ENCODE measurements at places on chromosomes 6 and 20. TPM values are rescaled to one million over a fixed set of nuclear protein-coding genes. Genes with fewer than 3 reads are reported as not detected.

- H3K4me3 ChIP-seq = no peak overlapping the region
- H3K27ac ChIP-seq = no peak overlapping the region
- H3K27me3 ChIP-seq = no peaks in the 10 kb centered on the region
- DNase-seq = peak; percentile 68
- H3K36me3 ChIP-seq = no peaks in the 10 kb centered on the region
- no peaks in the 10 kb centered on the region for H3K4me1 ChIP-seq
Observed at GRCh38 chr20:43900496-43900895, 14.2 kb upstream of the TOX2 start.

DNA sequence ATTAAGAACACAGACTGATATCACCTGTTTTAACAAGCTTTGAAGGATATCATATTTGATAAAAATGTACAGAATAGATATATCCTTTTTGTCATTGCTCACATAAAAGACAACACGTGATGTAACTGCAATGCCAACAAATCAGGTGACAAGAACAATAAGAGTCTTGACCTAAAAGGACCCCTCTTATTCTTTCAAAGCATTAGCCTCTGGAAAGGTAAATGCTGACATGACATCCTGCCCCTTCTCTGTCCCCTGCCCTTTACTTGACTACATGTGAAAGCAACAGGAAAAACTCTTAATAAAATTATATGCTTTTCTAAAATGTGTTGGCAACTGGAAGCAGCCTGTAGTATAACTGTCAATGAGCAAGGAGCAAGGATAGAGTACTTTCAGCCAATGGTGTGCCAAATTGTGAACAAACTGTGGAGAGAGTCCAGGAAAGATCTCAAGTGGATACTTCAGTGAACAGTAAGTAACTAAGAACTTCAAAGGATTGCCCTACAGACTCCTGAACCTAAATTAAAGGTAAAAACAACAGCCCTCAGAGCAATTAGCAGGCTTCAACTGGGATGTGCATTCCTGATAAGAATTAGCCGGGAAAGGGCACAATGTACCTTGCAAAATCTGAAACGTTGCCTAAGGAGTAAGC is 16.3 kb downstream of the PTPRK start:
- DNase-seq = no peak
- no peaks in the 10 kb centered on the region for H3K36me3 ChIP-seq
- no peak overlapping the region for H3K27ac ChIP-seq
- no peaks in the 10 kb centered on the region for H3K4me1 ChIP-seq

- H3K27ac ChIP-seq = peak overlapping the region; percentile 97
- DNase-seq = no peak
- H3K4me3 ChIP-seq = peak overlapping the region; percentile 83
- peaks cover 45% of the 10 kb centered on the region for H3K4me1 ChIP-seq
- no peaks in the 10 kb centered on the region for H3K27me3 ChIP-seq
Observed at GRCh38 chr6:36596356-36596755, 2.2 kb downstream of the SRSF3 start.

DNA sequence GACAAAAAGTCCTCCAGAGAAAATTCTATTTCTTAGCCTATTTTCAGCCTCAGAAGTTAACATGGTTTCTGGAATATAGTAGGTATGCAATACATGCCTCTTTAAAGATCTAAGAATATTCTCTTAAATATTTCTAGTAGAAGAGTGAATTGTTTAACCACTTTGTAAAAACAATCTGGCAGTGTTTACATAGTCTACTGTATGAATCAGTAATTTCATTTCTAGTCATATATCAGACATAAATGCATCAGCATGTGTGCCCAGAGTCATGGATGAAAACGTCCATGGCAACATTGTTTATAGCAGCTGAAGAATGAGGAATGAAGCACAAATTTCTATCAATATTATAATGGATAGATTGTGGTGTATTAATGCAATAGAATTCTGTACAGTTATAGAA is 124.9 kb downstream of the NKAIN2 start:
- DNase-seq = no peak
- H3K4me1 ChIP-seq = no peaks in the 10 kb centered on the region
- no peak overlapping the region for H3K27ac ChIP-seq
- H3K27me3 ChIP-seq = no peaks in the 10 kb centered on the region
- no peaks in the 10 kb centered on the region for H3K36me3 ChIP-seq

DNA sequence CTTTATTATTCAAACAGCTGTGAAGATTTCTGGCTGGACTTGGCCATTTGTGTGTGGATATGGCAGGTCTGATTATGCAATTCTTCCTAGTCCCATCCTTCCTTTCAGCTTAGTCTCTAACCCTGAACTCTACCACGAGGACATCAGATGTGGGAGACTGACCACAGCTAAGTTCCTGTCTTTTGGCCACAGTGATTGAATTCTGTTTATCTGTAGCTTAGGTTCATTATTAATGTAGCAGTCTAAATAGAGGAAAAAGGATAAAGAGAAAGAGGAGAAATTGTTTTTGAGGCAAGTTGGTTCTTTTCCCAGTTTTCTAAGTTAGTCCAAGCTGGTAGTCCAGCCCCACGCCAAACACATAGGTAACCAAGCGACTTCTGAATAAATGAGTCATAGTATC is 598.9 kb downstream of the RFPL4B start:
- H3K27ac ChIP-seq = no peak overlapping the region
- no peaks in the 10 kb centered on the region for H3K4me1 ChIP-seq

GRCh38 chr20:62355878-62356588 is 11.1 kb downstream of the LAMA5 start:
- H3K27ac ChIP-seq = peak overlapping the region; percentile 90
- H3K4me3 ChIP-seq = peak overlapping the region; percentile 31
- peak; percentile 78 for DNase-seq
- peaks cover 76% of the 10 kb centered on the region for H3K4me1 ChIP-seq
- peaks cover 4% of the 10 kb centered on the region for H3K27me3 ChIP-seq

DNA sequence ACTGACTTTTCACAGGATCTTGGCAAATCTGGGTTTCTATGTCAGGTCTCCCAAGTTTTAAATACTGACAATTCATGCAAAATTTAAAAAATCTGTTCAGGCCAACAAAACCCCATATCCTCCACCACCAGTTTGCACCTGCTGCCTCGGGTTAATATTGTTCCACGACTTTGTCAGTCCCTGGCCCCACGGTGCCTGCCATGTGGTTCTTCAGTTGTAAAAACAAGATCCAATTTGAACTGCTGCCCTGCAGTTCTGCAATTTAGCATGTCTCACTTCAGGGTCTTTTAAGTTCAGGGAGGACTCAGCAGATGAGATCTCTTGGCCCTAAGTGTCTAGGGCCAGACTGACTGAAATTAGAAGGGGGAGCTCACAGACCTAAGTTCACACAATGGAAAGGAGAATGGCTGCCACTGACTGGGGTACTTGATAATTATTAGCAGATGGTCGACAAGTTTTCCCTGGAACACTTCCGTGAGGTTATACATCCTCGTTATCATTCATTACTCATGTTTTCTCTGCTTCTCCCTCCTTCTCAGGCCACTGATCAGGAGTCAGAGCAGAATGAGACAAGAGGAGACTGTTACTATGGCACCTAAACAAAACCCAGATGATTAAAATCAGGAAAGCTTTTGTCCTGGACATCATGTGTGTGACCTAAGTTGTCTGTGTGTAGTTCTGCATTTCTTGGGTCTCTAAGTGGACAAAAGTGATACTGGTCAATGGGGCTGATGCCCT is 223.6 kb downstream of the KIF16B start:
- H3K27me3 ChIP-seq = no peaks in the 10 kb centered on the region
- no peak overlapping the region for H3K4me3 ChIP-seq
- H3K27ac ChIP-seq = no peak overlapping the region
- H3K36me3 ChIP-seq = no peaks in the 10 kb centered on the region
- no peaks in the 10 kb centered on the region for H3K4me1 ChIP-seq

DNA sequence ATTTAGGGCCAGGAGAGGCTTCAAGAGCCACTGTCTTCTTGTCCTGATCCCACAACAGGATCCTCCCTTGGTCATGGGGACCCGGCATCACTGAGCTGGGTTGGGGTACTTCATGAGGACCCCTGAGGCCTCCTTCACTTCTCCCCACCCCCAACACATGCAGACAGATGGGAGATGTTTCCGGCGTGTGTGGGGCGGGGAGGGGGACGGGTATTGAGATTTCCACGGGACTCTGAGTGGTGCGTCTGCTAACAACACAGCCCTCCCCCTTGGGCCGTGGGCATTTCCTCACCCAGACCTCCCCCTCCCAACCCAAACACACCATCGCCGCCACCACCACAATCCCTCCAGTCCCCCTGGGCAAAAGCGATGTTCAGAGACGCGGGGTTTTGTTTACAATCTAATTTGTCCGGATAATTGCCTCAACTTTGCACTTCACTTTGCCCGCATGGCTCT is 906 bp upstream of the FOXP4 start:
- no peaks in the 10 kb centered on the region for H3K27me3 ChIP-seq
- no peak overlapping the region for H3K27ac ChIP-seq
- no peak for DNase-seq
- H3K36me3 ChIP-seq = no peaks in the 10 kb centered on the region
- H3K4me3 ChIP-seq = peak overlapping the region; percentile 79

DNA sequence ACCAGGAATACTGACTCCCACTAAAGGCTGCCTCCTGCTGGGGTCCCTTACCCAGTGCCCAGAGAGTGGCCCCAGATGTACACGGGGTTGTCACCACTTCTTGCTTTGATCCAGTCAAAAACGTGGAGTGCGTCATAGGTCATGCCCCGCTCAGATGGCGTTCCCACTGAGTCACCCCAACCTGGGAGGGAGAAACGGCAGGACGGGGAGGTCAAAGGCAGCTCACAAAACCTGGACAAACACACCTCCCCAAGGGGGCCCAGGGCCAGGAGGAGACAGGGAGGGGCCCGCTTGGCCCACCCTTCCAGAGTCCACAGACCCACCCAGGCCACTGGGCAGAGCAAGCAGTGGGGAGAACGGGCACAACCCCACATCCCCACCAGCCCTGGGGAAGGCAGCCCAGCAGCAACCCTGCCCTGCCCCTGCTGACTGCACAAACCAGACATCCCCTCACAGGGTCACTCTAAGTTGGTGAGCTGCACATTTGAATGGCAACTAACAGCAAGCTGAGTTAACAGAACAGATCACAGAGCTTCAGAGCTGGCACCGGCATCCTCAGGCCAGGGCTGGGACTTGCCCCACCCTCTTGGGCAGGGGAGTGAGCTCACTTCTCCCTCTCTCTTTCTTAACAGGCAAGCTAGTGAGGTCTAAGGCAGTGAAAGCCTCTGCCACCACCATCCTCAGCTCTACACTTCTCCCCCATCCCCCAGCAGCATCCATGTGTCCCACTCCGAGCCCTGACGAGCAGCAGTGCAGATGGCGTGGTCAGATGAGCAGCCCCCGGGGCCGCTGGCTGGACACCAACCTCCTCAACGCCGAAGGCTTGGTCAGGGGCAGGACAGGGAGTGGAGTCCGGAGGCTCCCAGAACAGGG is 61.7 kb downstream of the PYGB start:
- peak overlapping the region; percentile 66 for H3K27ac ChIP-seq
- peak; percentile 68 for DNase-seq
- no peaks in the 10 kb centered on the region for H3K27me3 ChIP-seq
- peaks cover 25% of the 10 kb centered on the region for H3K4me1 ChIP-seq

DNA sequence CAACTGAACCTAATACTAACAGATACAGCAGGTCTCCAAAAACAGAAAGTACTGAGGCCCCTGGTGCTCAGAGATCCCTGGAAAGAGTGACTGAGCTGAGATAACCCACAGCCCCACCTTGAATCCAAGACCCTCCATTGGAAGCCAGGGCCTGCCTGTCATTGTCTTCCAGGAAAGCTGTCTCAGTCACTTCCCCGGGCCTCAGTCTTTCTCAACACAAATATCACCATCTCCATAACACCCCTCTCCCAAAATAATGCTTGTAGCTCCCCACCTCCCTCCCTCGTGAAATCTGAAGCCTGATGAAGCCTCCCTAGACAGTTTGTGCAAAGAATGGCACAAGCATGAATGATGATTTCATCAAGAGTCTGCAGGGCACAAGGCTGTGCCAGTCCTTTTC is 138.2 kb upstream of the LRFN2 start:
- H3K27ac ChIP-seq = no peak overlapping the region
- no peaks in the 10 kb centered on the region for H3K36me3 ChIP-seq
- no peak overlapping the region for H3K4me3 ChIP-seq
- H3K4me1 ChIP-seq = peaks cover 4% of the 10 kb centered on the region

- H3K27me3 ChIP-seq = no peaks in the 10 kb centered on the region
- H3K4me3 ChIP-seq = peak overlapping the region; percentile 45
- peaks cover 4% of the 10 kb centered on the region for H3K4me1 ChIP-seq
- peak overlapping the region; percentile 81 for H3K27ac ChIP-seq
Observed at GRCh38 chr6:148507774-148508173, 165.1 kb downstream of the SASH1 start.

GRCh38 chr6:108080010-108080780 is 5.7 kb upstream of the OSTM1 start:
- DNase-seq = no peak
- H3K27me3 ChIP-seq = no peaks in the 10 kb centered on the region
- H3K36me3 ChIP-seq = no peaks in the 10 kb centered on the region
- H3K4me1 ChIP-seq = peaks cover 6% of the 10 kb centered on the region

GRCh38 chr6:112557435-112557834 is 210.3 kb downstream of the RFPL4B start:
- DNase-seq = no peak
- H3K36me3 ChIP-seq = no peaks in the 10 kb centered on the region
- H3K27me3 ChIP-seq = no peaks in the 10 kb centered on the region

GRCh38 chr20:3209946-3210317 is 634 bp downstream of the ITPA start:
- peak overlapping the region; percentile 87 for H3K4me3 ChIP-seq
- H3K27me3 ChIP-seq = no peaks in the 10 kb centered on the region
- no peak for DNase-seq
- peaks cover 15% of the 10 kb centered on the region for H3K36me3 ChIP-seq
- no peak overlapping the region for H3K27ac ChIP-seq

DNA sequence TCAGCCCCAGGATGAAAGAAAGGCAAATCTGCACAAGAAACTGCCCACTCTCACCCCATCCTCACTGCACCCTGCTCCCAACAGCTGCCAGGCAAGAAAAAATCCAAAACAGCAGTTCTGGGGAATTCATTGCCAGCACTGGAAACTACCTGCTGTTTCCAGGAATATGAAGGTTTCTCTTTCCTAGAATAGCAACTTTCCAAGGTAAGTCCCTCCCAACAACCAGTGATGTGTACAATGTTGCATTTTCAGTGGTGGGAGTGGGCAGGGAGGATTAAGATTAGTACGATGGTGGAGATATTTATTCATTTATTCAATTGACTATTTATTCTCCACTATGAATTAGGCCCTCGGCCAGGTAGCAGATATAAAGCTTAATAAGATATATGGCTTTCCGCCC is 10.2 kb upstream of the HLA-DOB start:
- H3K4me1 ChIP-seq = no peaks in the 10 kb centered on the region
- no peaks in the 10 kb centered on the region for H3K27me3 ChIP-seq
- DNase-seq = no peak
- H3K36me3 ChIP-seq = peaks cover 35% of the 10 kb centered on the region
- no peak overlapping the region for H3K4me3 ChIP-seq

DNA sequence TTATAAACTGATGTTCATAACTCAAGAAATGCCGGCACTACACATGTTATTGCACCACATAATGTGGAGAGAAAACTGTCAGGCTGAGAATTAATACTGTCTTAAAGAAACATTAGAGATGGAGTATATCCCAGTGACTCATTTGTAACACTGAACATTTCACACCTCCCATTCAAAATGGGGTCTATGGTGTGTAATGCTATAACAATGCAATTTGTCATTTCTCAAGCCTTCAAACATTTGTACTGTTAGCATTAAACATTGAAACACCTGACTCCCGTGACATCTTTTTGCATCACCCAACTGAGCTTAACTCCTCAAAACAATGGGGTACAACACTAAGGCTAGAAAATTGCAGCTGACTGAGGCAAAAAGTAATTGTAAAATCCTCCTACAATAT is 151.7 kb downstream of the DST start:
- peak overlapping the region; percentile 67 for H3K27ac ChIP-seq
- DNase-seq = no peak
- H3K4me1 ChIP-seq = peaks cover 14% of the 10 kb centered on the region
- H3K4me3 ChIP-seq = no peak overlapping the region
- no peaks in the 10 kb centered on the region for H3K27me3 ChIP-seq

PTPRA gene
- total RNA-seq = 24.9 TPM

BTN3A1 gene
- total RNA-seq = 10.3 TPM

FAM162B gene
- total RNA-seq = 3.2 TPM

C20orf204 gene
- 0.37 TPM for total RNA-seq

MYMX gene
- not detected for total RNA-seq

AIF1 gene
- total RNA-seq = 6.1 TPM

CALHM5 gene
- total RNA-seq = 3.0 TPM
